CD8-positive, alpha-beta memory T cell (primary cell): ENCODE measurements at places on chromosomes 1 and 21.

DNA sequence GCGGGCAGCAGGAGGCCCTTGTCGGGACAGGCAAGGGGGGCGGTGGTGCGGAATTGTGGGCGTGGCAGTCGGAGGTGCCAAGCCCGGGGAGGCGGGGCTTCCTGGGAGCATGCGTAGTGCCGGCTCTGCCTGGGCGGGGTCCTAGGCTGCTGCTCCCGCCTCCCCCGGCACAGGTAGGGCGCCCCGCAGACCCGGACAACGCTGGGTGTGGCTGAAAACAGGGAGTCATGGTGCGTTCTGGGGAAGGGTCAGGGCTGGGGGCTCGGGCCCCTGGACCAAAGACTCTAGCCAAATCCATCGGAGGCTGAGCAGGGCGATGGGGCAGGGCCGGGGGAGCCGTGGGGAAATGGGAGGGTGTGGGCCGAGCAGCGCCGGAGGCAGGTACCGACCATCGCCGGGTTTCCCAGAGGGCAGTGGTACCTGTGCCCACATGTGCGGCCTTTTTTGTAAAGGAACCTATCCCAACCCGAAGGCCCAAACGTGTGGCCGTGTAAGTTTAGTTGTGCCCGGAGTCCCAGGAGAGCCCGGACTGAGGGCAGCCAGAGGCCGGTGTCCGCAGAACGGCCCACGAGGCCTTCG lies 231.9 kb downstream of the SDCCAG8 start:
- no peak for DNase-seq

DNA sequence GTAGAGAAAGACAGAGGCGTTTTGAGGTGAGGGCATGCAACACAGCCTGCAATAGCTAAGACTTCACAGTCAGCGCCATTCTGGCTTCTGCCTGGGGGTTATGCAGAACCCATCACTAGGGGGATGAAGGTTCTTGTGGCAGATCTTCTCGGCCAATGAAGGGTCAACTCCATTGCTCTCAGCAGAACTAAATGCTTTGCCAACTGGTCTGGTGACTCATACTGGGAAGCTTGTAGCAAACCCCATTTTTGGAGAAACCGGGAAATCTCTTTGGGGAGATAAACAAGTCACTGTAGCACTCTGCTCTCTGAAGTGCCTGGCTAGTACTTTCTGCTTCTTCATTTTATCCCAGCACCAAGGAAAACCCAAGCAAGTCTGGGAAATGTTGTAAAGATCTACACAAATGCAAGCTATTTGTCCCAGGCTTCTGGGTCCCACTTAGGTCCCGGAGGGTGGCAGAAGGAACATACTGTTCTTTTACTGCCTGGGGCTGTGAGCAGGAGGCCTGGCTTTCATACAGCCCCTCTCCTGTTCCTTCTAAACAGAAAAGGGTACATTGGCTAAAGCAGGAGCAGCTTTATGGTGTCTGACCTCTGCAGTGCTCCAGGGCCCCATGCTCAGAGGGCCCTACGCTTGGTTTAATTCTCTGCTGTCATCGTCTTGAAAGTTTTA lies 28.8 kb downstream of the SHISA4 start:
- no peak for DNase-seq

GRCh38 chr21:33135925-33136324 lies 66.0 kb downstream of the OLIG1 start:
- DNase-seq: no peak

DNA sequence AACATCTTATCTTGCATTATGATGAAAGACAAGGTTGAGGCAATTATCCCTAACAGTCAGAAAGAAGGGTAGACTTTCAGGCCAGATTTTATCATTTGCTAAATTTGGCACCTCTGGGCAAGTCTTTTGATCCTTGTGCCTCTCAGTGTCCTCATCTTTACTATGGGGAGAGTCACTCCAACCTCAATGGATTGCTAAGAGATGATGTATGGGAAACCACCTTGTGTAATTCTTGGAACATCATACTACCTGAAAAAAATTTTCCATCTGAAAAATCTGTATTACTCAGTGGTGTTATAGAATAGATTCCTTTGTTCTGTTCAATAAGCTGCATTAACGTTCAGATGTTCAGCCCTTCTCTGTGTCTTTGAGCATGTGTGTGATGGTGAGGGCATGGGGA lies 230.7 kb downstream of the TGFB2 start:
- DNase-seq: no peak

- DNase-seq: no peak
These were observed 5.1 kb upstream of the HES4 start for GRCh38 chr1:1004780-1005697.

DNA sequence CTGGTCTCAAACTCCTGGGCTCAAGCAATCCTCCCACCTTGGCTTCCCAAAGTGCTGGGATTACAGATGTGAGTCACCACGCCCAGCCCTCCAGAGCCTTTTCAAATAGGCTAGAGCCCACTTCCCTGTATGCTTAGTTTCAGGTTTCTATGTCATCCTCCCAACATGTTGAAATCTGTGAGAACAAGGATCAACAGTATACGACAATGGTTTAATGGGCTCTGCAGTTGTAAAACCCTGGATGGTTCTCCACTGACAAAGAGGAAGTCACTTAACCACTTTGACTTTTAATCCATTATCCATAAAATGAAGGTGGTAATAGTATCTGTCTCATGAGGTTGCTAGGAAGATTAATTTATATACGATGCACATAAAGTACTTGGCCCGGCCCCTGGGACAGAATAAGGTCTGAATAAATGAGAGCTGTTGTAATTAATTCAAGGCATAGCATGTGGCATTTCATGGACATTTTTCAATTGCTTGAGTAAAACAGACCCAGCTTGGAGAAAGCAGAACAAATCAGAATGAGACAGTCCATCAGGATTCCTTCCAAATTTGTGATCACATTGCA lies 113.9 kb upstream of the ZNF648 start:
- DNase-seq: no peak

DNA sequence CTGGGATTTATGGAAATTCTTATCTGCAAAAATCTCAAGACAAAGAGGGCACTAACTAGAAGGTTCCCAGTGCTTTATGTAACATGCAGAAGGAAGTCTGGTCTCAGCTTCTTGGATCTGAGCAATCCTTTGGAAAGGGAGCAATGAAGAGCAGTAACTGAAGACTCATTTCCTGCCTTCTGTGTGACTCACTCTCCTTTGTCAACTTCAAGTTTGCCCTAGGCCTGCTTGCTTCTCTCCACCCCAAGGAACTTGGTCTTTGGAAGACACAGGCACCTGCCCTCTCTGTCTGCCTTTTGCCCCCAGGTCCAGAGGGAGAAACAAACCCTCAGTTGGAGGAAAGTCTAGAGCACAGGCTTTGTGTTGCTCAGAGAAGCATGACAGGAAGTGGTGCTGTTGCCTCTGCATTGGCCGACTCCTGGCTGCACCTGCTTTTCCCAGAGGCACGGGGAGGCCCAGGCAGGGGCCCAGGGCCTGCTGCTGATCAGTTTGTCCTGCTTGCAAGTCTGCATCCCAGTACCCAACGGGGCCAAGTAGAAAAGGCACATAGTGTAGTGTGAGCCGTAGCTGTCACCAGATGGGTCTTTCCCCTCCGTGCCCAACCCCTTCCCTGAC lies 137.2 kb downstream of the DHRS3 start:
- no peak for DNase-seq

GRCh38 chr1:113223546-113223945 lies 150.5 kb downstream of the LRIG2 start:
- DNase-seq: no peak

DNA sequence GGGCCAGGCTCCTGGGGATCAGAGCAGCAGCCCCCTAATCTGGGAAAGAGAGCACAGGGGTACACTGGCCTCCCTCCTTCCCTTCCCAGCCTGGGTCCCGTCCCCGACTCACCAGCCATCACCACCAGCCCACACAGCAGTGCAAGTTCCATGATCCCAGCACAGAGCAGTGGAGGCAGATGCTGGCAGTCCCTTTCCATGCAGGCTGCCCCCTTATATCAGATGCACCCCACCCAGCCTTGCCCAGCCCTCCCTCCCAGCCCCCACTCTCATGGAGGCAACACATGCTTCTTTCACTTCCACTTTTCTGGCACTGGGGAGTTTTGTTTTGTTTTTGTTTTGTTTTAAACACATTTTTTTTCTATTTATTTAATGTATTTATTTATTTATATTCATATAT lies at the start of gene PLA2G2D:
PLA2G2D (minus strand) TSS at position 190 of the 400 bp plus-strand sequence; CDS start at position 152, 38 bp downstream.
- DNase-seq: no peak

- no peak for DNase-seq
These were observed 16.4 kb upstream of the KCNN3 start for GRCh38 chr1:154886281-154887015.

GRCh38 chr1:7683521-7683920 lies 87.6 kb upstream of the VAMP3 start:
- no peak for DNase-seq

GRCh38 chr1:222006715-222007114 lies 264.8 kb upstream of the DUSP10 start:
- no peak for DNase-seq

DNA sequence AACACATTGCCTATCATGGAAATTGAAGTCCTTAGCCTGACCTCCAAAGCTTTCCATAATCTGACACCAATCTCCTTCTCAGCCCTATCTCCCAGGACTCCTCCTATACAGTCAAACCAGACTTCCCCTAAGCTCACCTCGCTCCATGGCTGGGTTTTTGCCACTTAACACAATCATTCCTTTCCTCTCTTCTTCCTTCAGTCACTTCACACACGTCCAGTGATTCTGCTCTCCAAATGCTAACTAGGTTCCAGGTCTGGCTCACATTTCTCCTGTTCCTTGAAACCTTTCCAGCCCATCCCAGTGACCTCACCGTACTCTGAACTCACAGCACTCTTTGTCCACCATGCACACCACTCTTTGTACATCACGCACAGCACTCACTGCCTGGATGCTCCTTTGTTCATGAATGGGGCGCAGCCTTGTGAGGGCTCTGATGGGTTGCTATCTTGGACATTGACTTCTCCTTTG lies 98.4 kb downstream of the GLUL start:
- no peak for DNase-seq

DNA sequence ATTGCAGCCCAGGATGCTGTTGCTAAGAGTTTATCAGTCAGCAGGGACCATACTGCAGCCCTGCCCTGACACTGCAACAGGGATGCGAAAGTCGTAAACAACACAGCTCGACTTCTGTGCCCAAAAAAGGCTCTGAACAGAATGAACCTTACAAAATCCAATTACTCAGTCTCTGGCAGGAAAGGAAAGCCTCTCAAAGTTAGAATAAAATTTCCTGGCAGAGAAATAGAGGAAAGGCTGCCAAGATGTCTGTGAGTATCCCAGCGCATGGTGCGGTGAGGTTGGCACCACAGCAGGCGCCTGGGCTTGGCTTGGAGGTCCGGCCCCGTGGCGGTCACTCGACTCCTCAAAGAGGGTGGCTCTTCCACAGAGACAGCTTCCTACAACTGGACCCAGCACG lies 185.8 kb downstream of the PCP4 start:
- no peak for DNase-seq

DNA sequence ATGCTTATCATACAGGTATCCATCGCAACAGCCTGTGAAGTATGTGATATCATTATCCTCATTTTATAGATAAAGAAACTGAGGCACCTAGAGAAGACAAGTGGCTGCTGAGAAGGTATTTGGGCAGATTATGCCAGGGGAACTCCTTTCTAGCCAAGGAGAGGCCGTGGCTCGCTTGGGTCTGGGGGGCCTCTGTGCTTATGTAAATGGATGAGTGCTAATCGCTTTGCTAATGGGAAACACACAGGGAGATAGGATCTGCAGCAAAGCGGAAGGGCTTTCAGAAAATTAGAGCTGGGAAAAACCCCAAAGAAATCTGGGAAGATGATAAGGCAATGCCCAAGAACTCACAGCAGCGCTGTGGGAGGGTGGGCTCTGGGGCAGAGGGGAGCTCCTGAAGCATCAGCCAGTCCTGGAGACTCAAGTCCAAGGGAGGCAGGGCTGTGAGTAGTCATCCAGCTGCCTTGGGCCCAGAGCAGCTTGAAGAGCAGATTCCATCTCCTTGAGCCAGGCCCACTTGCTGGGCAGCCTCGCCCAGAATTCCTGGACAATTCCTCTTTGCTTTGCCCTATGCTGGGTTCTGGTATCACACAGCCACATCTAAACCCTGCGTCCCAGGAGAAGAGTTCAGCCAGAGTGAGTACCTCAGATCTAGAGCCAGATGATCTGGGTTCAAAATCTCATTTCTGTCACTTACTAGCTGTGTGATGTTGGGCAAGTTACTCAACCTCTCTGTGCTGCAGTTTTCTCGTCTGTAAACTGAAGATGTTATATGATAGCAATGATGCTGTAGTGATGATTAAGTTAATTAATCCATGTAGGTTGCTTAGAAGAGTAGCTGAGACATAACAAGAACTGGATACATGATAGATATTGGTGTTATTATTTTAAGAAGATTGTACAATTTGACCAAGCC lies 36.7 kb downstream of the FOXD2 start:
- no peak for DNase-seq

- DNase-seq: no peak
These were observed 50.4 kb upstream of the ADAMTS5 start for GRCh38 chr21:27017246-27017645.

GRCh38 chr1:241888232-241888631 lies 40.2 kb downstream of the EXO1 start:
- DNase-seq: no peak

DNA sequence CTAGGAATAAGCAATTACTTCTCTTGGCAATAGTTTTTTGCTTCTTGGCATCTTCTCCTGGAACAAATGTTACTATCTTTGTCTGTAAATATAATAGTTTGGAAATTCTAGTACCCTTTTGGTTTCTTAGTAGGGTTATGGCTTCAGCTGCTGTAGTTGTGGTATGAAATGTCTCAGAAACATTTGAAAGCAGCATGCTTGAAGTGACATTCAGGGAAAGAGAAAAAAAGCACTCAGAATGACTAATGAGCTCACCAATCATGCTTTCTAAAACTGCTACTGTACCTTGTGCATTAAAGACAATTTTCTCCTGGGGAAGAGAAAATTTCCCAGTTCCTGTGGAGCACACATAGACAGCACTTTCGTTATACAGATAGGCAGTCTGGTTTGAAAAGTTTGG lies 21.0 kb downstream of the NUP133 start:
- DNase-seq: no peak

- no peak for DNase-seq
These were observed 19.2 kb downstream of the WDTC1 start for GRCh38 chr1:27253596-27253995.

DNA sequence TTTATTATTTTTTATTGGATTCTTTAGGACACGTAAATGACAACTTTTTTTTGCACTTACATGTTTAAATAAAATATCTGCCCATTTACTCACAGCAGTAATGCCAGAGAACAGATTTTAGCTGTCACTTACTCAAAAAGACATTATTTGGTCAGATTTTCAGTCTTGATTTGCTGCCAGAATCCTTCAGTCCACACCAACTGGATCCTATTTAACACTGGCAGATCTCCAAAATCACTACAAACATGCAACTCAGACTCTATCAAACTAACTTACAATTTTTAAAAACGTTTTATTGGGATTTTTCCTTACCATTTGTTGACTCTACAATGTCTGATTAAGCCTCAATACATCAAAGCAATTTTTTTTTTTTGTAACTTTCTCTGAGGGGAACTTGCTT lies 11.1 kb downstream of the ATP6V1G3 start:
- no peak for DNase-seq
